Posterior cingulate gyrus (tissue), 11 donors: ENCODE measurements at places on chromosomes 1 and 21.

- DNase-seq = no peak
These were observed 298.1 kb downstream of the TGFB2 start for GRCh38 chr1:218643281-218643680.

- no peak for DNase-seq
These were observed 15.0 kb upstream of the SLC6A17 start for GRCh38 chr1:110135246-110135645.

- DNase-seq = no peak
These were observed 29.0 kb downstream of the GREM2 start for GRCh38 chr1:240582953-240583352.

- DNase-seq = peak; percentile 58
These were observed 45.4 kb upstream of the TENT5B start for GRCh38 chr1:27057801-27058625.

GRCh38 chr1:242023805-242024204, 24.9 kb upstream of the MAP1LC3C start:
- no peak for DNase-seq

DNA sequence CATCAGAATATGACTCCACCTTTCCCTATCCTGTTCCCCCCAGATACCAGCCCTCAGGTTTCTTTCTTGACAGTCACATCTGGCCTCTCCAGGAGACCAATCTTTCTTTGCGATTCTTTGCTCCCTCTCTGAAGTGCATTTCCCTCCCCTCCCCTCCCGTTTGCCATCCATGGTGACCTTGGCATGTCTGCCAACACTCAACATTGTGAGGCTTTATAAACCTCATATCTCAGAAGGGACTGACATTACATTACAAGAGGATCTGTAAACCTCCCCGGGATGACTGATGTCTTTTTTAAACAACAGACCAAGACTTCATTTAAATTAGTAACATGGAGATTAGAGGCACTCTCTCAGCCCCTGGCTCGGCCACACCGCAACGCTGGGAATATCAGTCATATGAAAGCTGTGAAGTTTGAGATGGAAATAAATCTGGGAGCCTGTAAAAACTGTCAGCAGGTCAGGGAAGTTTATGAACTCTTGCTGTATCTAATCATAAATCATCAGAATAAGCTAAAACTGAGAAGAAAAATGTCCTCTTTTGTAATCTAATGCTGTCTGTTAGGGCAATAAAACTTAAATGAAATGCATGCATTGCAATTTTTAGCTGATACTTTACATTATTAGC, 401.7 kb upstream of the PROX1 start:
- DNase-seq = no peak

- no peak for DNase-seq
These were observed 3.0 kb upstream of the RGS2 start for GRCh38 chr1:192805832-192806323.

- DNase-seq = no peak
These were observed 101.3 kb upstream of the ARTN start for GRCh38 chr1:43832255-43832654.

DNA sequence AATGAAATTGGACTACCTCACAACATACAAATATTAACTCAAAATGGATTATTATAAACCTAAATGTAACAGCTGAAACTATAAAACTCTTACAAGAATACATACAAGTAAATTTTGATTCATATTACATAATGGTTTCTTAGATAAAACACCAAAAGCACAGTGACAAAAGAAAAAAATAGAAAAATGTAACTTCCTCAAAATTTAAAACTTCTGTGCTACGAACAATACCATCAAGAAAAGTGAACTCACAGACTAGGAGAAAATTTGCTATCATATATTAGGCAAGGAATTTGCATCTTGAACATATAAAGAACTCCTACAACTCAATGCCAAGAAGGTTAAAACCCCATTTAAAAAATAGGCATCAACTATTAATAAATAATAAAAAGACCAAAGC, 31.2 kb downstream of the ANGPTL3 start:
- no peak for DNase-seq

DNA sequence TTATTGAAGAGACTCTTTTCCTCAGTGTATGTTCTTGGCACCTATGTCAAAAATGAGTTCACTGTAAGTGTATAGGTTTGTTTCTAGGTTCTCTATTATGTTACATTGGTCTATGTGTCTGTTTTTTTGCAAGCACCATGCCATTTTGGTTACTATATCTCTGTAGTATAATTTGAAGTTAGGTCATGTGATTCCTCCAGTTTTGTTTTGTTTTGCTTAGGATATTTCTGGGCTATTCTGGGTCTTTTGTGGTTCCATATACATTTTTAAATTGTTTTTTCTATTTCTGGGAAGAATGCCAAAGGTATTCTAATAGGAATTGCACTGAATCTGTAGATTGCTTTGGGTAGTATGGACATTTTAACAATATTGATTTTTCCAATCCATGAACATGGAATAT, 13.2 kb downstream of the TMED5 start:
- no peak for DNase-seq

GRCh38 chr1:45007311-45007710, 3.8 kb downstream of the HECTD3 start:
- no peak for DNase-seq
